CD8-positive, alpha-beta T cell (primary cell): ENCODE measurements at places on chromosomes 11 and 22.

DNA sequence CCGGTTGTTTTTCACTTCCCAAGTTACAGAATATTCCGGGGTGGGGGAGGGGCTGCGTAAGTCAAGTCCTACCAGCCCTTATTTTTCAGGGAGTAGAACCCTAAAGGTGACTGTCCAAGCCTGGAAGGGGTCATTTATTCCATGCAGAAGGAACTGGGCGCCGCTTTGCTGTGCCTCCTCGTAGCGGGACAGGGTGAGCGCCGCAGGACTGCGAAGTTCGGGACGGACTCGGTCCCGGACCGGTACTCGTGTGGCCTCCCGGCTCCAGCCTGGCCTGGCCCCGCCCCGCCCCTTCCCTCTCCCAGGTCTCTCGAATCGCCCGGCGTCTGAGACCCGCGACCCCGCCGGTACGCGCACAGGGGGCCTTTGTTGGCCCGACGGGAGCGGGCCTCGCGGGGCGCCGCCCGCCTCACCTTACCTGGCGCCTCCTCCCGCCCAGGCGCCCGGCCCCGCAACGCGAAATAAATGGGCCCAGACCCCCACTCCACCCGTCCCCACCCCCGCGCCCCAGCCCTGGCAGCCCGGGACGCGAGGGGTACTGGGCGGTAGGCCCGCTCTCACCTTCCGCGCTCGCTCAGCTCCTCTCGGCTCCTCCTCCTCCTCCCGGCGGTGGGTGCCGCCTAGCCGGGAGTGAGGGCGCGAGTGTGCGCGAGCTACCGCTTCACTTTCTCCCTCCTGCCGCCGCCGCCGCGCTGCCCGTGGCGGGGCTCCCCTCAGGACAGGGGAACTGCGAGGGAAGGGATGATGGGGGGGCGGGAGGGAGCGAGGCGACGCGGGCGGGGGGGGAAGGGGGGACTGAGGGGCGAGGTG, 698 bp downstream of the PAK1 start:
- DNase-seq: peak; percentile 72

DNA sequence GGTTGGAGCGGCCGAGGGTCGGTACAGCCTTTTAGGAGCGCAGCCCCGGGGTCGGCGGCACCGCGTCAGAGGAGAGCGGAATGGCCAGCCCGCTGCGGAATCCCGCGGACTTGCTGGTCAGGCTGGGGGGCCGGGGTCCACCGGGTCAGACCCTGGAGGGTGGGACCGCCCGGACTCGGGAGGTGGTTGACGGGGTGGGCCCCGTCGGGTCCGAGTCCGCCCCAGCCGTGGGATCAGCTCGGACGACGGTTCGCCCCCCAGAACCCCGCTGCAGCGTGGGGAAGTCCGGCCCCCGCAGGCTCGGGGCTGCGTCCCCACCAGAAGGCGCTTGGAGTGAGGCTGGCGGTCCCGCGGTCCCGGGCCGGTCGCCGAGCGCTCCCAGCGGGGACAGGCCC, 301 bp upstream of the ADM2 start:
- DNase-seq: no peak

DNA sequence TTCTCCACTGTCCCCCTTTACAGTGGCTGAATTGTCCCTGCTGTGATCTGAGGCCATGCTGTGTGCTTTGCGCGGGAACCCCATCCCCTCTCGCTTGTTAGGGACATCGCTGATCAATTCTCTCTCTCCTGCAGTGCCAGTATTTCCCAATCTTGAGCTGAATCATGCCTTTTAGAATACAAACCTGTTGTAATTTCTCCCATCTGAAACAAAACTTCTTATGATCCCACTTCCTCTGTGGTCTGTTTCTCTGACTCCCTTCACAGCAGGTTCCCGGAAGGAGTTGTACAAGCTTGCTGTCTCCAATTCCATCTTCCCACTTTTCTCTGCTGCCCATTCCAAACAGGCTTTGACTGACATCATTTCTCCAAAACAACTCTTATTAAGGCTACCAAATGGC, 16.8 kb downstream of the ADAMTS15 start:
- DNase-seq: no peak

GRCh38 chr22:44990328-44990727, 19.5 kb downstream of the PHF21B start:
- DNase-seq: no peak

- DNase-seq: no peak
Measured at GRCh38 chr11:2833716-2834502, 51.7 kb downstream of the CDKN1C start.

GRCh38 chr22:26056455-26057200, 112.6 kb upstream of the SEZ6L start:
- no peak for DNase-seq

- DNase-seq: no peak
Measured at GRCh38 chr11:93113824-93114223, 84.0 kb downstream of the SLC36A4 start.

GRCh38 chr11:100174881-100175280, 512.2 kb upstream of the ARHGAP42 start:
- no peak for DNase-seq

DNA sequence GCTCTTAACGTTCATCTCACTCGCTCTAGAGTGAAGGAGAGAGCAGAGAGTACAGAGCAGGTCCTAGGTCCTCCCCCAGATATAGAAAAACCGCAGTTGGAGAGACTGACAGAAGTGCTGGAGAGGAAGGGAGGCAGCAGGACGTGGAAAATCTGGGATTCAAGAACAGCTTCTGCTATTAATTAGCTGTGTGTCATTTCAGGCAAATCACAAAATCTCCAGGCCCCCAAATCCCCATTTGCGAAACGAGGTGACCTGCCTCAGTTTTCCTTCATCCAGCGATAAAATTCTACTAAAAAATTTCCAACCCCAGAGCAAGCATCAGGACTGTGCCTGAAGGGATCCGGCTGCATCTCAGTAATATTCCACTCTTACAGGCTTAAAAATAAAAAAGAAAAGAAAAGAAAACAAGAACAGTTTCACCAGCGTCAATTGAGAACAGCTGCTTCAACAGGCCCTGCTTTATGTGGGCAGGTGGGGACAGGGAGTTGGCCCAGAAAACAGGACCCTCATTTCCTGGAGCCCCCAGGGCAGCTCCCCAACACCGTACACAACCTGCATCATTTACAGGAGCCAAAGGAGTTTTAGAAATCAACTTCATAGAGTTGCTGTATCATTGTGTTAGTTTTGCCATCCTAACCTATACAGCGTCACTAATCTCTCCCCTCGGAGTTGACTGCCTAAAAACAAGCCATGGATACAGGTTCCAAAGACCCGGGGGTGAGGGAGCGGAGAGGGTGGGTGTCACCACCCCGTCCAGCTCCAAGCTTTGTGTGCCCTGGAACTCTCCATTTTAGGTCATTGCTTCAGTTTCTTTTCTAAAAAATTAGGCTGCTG, 2.3 kb upstream of the MALAT1 start:
- peak; percentile 67 for DNase-seq

- no peak for DNase-seq
Measured at GRCh38 chr11:123494195-123495050, 64.4 kb downstream of the GRAMD1B start.

GRCh38 chr11:12888525-12889158, 120.5 kb upstream of the RASSF10 start:
- peak; percentile 63 for DNase-seq

DNA sequence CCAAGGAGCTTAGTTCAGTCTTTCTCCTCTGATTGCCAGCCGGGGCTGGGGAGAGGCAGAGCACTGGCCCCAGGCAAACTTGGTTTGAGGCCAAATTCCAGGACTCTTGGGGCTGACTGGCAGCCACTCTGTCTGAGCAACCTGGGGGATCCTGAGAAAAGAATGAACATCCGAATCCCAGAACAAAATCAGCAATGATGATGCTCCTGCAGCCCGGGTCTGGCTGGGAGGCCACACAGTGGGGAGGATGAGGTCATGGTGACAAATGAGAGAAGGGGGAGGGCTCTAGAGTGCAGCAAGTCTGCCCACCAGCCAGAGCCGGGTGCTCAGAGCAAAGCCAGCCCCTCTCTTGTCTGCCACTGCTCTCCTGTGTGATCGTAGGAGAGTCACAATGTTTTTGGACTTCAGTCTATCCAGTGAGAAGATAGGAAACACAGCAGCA, 71.8 kb upstream of the PAX6 start:
- no peak for DNase-seq

DNA sequence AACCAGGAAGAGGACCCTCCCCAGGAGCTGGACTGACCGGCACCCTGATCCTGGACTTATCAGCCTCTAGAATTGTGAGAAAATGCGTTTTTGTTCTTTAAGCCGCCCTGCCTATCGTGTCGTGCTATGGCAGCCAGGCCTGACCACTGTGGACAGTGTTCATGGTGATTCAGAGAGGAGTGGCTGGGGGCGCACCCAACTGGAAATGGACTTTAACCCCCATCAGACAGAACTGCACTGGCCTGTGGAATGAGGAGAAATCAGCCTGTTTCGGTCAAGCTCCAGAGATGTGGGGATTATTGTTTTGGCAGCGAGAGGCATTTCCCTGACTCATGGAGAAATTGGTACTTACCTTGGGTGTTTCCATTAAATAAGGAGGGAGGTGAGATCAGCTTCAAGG, 1437.8 kb downstream of the BRD1 start:
- no peak for DNase-seq

- no peak for DNase-seq
Measured at GRCh38 chr22:35314161-35314942, 14.7 kb downstream of the TOM1 start.

DNA sequence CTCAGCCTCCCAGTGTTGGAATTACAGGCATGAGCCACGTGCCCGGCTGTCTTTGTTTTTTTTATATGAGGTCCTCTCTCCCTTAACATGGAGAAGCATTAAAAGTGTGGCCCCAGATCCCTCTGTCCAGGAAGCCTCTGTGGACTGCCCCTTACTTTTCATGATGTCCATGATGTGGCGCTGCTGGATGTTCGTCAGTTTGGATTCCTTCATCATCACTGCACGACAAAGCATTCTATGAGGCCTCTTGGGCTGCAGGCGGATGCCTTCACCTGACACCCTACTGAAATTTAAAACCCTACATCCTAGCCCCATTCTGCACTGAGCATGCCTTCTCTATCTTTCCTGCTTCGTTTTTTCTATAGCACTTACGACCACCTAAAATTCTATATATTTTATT, 2.1 kb downstream of the C22orf23 start:
- DNase-seq: no peak

GRCh38 chr11:67406969-67407687, 3.2 kb downstream of the TBC1D10C start:
- peak; percentile 44 for DNase-seq

DNA sequence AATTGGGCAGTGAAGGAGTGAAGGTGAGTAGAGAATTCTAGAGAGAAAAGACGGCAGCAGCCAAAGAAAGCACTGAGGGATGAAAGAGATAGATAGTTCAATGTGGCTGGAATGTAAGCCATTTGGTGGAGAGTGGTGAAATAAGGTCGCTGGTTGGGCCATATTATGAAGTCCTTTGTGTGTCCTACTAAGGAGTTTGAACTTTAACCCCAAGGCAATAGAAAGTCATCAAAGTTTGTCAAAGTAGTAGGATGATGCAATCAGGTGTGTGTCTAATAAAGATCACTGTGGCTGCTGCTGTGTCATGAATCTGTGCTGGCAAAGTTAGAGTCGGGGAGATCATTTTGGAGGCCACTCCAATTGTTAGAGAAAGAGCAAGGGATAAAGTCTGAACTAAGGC, 18.7 kb downstream of the RNF121 start:
- no peak for DNase-seq

- no peak for DNase-seq
Measured at GRCh38 chr22:26202280-26202924, 33.1 kb downstream of the SEZ6L start.

GRCh38 chr11:131674051-131674755, 303.8 kb downstream of the NTM start:
- no peak for DNase-seq

DNA sequence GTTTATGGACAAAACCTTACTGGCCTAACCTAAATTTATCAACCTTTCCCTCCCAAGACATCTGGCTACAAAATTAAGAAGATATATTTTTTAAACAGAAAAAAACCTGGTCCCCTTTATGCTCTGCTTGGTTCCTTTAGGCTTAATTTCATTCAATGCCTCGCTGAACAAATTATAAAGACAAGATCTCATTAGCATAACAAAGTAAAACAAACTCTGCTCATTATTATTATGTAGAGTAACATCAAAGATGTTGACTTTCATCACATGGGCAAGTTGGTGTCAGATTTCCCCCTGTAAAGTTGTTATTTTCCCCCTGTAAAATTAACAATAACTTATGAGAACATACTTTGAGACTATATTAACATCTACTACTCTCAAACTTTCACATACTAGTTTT, 11.0 kb downstream of the RRAS2 start:
- no peak for DNase-seq

- no peak for DNase-seq
Measured at GRCh38 chr11:113468726-113469345, 6.4 kb downstream of the DRD2 start.

GRCh38 chr11:133015457-133015856, 516.8 kb downstream of the OPCML start:
- no peak for DNase-seq

DNA sequence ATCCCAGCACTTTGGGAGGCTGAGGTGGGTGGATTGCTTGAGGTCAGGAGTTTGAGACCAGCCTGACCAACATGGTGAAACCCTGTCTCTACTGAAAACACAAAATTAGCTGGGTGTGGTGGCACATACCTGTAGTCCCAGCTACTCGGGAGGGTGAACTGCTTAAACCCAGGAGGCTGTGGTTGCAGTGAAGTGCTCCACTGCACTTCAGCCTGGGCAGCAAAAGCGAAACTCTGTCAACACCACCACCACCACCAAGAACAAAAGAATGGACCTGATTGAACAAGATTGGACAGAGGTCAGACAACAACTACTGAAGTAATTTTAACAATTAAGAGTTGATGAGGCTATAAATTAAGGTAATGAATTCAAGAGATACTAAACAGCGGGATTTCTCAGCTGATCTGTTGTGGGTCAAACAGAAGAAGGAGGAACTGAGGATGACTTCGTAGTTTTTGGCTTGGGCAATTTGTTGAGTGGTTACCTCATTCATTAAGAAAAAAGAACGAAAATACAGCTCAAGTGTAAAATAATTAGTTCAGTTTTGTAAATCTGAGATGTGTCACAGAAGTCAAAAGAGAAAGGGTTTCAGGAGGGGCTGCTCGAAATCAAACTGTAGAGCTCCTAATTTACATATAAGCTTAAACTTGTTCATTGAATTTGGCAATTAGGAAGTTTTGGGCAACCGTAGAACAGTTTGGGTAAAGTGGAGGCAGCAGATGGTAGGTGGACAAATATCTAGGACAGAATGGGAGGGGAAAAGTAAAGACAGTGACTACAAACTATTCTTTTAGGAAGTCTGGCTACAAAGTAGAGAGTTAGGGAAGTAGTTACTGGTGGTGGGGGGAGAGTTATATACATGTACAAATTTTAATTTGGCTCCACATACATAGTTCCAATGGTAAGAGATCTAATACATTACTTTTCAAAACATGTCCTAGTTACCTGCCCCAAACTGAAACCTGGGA, 4.5 kb downstream of the IL18 start:
- DNase-seq: no peak
